Muscle of arm (tissue), 14 donors: ENCODE measurements at places on chromosomes 7 and 10.

DNA sequence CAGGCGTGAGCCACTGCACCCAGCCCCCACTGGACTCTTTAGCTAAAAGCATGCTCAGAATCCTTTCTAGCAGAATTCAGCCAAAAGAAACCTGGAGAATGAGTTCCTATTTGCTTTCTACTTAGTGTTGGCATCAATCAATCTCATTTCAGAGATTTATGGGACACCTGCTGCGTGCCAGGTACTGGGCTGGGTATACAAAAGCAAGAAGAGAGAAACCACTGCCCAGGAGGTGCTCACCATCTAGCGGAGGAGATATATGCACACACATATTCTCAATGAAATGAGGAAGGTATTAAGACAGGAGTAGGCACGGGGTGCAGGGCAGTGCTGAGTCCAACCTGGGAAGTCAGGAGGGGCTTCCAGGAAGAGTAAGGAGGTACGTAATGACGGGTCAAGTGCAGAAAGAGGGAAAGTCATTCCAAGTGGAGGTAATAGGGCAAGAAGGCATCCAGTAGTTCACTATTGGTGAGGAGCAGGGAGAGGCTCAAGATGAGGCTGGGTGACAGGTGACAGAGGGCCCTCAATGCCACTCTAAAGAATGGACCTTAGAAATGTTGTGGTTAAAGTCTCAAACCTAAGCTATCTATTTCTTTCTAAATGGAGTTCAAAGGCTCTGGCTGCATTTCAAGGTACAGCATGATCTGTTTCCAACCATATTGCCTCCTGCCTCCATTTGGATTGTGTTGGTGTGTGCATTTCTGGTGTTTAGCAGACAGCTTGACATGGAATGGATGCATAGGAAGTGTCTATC lies 22.1 kb downstream of the ABLIM1 start:
- DNase-seq, result no peak

DNA sequence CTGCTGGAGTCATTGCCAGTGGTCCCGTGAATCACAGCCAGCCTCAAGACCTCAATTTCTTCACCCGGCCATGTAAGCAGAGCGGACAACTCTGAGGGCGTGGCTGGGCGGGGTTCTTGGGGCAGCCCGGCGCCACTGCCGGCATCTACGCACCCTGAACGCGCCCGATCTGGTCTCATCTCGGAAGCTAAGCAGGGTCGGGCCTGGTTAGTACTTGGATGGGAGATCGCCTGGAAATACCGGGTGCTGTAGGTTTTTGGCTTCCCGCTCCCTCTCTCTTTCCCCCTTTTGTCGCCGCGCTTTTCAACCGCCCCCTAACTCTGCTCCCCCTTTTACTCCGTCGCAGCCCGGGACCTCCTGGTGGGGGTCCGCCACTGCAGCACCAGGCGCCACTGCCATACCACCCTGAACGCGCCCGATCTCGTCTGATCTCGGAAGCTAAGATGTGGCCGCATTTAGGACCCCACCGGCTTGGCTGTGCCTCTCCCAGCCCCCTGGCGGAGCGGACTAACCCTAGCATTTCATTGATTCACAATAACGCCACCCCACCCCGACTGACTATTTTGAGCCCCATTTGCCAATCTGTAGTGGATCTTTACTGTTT lies 25.3 kb downstream of the GARIN1A start:
- peak; percentile 18 for DNase-seq

DNA sequence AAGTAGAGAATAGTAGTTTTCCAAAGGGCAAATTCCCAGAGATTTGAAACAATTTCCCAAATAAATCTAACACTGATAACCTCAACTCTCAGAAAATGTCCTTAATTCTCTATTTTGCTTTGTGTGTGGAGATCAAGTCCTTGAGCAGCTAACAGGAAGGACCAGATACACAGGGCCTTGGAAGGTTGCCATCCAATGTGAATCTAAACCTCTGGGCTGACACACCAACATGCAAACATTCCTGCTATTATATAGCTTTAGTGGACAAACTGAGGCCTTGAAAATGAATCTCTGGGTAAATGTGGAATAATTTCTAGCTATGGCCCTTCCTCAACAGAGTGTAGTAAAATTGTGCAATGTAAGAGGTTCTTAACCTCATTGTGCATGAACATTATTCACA lies 44.1 kb upstream of the PARD3 start:
- no peak for DNase-seq

DNA sequence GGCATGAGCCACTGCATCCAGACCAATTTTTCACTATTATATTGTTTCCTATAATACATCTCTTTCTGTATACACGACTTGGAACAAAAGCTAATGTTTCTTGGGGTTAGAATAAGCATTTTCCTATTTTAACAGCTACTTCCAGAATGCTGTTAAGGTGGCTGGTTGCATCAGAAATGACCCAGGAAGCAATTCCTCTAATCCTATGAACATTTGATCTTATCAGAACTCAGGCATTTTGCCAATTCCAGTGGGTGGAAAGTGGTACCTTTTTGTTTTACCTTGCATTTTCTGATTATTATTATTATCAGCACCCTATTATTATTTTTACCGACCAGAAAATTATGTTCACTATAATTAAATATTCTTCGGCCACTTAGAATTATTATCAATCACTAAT lies 73.3 kb downstream of the NDUFB2 start:
- DNase-seq, result no peak

DNA sequence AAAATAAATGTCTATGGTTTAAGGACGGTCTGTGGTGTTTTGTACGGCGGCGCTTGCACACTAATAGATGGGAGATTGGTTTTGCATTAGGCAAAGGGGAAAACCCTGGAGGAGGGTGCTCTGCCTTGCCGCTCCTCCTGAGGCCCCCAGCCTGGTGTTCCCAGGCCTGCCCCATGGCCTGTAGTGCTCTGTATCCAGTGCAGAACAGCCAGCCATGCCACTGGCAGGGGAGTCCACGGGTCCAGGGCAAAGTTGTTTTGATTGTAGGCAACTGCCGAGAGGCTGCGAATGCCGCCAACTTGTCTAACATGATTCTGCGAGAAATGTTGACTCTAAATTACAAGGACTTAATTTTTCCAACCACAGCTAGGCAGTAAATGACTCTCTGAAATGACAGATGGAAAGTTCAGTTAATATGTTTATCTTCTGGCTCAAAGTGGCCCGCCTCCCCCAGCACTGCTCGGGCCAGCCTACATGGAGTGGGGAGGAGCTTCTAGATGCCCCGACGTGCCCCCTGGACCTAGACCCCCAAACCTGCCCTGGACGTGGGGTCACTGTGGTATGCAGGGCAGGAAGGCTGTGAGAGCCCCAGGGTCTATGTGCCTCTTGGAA lies 104.6 kb upstream of the GDF10 start:
- no peak for DNase-seq

DNA sequence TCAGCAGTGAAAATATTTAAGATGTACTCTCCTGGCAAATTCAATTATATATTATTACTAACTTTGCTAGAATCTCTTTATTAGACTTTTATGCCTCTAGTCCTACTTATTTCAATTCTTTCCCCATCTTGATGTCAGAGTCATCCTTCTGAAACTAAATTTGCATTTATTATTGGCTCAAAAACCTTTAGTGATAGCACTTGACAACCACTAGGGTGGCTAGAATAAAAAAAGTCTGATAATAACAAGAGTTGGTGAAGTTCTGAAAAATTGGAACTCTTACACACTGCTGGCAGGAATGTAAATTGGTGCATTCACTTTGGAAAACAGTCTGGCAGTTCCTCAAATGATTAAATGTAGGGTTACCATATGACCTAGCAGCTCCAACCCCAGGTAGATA lies 73.8 kb downstream of the LSMEM1 start:
- no peak for DNase-seq
